ENCODE measurements at places on chromosomes 7 and 10.

DNA sequence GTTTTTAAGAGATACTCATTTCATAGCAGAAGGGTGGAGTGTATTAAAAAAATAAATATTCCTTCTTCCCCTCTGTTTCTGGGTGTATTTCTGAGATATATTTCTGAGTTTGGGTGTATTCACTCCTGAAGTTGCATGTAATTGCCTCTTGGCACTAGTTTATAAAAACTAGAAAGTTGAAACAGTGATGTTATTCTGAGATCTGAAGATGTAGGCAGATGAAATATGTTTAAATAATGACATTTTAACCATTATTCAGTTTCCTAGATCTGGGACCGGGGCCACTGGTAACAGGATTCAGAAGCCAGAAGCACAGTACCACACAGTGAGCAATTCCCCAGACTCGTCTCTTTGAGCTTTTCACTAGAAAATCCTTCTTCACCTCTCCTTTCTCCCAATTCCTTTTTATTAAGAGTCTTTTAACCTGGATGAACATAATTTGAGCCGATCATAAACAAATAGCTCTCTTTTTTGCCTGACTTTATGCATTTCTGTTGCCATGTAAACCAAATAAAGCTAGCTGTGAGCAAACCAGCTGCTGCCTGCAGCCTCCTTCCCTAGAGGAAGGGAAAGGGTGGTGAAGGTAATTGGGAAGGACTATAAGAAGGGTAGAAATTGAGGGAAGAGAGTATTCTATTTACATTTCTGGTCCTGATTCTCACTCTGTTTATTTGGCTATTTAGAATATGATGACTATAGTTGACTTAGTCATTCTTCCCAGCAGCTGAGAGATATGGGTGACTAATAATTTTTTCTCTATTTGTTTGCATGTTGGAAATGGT, 101.8 kb upstream of the STRIP2 start:
- DNase-seq, result no peak

- DNase-seq, result no peak
These were observed 220.5 kb upstream of the AOAH start for GRCh38 chr7:36944838-36945237.

DNA sequence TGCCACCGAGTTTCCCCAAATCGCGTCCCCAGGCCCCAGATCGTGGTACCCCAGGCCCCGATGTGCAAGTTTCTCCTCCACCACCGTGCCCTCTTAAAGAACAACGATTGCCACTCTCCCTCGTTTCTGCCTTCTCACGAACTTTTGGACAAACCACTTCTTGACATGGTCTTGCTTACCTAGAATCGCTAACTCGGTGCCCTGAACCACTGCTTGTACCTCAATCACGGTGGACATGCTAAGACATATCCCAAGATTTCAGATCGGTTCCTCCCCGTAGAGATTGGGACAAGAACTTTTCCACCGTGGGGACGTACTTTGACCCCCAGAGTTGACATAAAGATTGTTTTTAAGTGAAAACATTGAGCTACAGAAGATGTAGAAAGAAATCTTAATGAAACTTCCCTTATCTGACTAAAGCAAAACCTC, 477 bp upstream of the ZC3HAV1 start:
- DNase-seq, result no peak

DNA sequence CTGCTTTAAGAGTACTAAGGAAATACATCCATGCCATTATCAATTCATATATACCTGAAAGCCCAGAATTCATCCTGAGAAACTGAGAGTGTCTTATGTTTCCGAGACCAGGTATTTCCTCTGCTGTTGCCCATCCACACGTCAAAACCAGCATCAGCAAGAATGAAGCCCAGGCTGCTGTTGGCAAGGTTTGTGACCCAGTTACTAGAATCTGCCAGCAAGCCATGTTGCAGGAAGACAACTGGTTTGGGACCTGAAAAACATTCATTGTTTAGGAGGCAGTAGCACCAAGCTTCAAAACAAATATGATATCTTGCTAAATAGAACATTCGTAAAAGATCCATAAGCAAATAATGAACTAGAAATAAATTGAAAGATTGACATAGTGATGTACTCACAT, 21.0 kb upstream of the CH25H start:
- no peak for DNase-seq

- no peak for DNase-seq
These were observed 24.3 kb upstream of the NKX6-2 start for GRCh38 chr10:132810141-132810806.

GRCh38 chr10:6061056-6061455, 1.1 kb downstream of the IL2RA start:
- no peak for DNase-seq

DNA sequence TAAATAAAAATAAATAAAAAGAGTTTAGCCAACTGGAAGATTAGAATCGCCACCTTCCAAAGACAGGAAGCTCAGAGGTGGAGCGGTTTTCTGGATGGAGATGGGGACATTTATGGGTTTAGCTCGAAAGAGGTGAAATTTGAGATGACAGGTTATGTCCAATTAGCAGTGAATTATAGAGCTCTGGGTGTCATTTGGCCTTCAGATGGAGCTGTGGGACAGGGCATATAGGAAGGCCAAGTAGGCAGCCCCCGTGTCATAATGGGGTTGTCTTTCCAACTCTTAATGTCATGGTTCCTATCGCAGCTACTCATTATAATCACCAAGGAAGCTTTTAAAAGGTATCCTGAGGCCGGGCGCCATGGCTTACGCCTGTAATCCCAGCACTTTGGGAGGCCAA, 21.0 kb upstream of the EEPD1 start:
- no peak for DNase-seq

DNA sequence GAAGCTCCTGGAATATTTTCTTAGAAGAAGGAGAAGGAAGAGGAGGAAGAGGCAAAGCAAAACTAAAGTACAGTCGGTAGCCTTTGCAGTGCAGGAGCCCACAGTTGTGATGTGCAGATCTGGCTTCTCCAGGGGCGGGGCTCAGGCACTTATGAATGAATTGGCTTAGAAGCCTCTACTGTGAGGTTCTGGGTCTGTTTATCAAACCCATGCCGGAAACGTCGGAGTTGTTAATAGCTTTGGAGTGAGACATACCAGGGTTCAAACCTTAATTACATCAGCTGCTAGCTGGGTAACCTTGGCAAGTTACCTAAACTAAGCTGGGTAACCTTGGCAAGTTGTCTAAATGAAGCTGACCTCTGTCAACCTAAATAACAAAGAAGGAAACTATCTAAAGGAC, 89.3 kb upstream of the PITRM1 start:
- DNase-seq, result no peak

DNA sequence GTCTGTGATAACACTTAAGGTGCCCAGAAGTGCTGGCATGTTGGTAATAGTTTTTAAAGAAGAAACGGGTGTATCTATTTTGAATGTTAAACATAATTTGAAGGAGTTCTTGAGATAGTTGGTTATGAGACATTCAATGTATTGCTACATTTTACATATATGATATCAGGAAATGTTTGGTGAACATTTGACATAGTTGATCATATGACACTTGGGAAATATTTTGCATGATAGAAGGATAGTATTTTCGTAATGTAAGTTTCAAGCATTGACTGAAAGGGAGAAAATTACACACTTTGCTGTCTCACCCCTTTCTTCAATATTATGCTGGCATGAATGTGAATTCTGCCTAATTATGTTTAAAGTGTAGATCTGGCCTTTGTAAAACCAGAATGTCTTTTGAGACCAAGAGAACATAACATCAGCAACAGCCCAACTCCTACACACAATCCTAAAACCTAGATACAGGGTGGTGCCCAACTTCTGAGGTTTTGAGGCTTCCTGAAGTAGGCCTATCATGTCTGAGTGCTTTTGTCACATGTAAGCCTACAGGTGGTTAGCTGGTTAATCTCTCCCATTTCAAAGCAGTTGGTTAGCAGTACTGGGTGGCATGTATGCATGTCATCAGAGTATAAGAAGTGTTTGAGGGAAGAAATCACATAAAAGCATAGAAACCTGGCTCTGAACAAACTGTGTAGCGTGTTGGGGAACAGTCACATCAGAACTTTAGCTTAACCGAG, 2.1 kb downstream of the ADD3 start:
- DNase-seq, result no peak

DNA sequence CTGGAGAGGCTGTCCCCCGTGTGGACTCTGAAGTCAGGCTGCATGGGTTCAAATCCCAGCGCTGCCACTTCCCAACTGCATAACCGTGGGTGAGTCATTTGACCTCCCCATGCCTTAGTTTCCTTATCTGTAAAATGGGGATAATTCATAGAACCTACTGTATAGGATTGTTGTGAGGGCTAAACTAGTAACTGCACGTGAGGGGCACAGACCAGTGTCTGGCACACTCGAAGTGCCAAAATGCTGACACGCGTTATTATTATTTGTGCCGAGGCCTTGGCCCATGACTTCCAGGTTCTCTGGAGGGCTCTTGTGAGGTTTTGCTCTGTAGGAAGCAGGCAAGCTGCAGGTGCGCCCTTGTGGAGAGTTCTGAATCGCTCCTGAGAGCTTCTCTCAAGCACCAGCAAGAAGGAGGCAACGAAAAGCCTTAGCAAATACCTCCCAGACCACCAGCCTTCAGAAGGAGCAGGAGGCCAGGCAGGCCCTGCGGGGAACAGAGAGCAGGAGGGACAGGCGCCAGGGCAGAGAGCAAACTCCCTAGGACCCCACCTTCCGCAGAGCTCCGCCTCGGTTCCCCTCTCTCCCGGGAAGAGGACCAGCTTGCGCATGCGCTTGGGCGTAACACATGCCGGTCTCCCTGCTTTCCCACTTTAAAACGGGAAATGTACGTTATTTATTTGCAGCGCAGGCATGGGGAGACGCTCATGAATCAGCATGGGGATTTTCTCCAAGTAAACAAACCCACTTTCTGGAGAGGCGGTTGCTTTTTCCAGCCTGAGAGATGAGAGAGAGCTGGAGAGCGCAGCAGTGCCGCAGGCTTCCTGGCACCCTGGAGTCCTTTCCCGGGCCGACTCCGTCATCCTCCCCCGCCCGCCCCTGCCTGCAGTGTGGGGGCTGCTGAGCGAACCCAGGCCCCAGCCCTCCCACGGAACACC, 39.6 kb downstream of the SORCS3 start:
- no peak for DNase-seq

GRCh38 chr10:45580371-45581215, 92.0 kb downstream of the ZFAND4 start:
- no peak for DNase-seq

DNA sequence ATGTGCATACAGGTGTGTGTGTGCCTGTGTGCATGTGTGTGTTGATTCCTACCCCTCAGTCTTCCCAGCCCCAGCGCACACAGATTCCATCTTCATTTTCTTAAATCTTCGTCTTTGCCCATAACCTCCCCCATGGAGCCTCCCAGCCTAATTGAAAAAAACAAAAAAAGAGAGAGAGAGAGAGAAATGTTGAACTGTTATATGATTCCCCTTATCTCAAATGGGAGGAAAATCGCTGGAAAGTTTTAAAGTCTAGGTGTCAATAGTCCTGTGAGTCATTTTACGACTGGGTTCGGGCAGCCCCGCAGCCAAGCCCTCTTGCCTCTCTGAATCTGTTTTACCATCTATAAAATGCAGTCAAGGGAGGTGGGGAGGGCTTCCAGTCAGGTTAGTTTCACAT, 60.9 kb downstream of the SPOCK2 start:
- no peak for DNase-seq

- DNase-seq, result no peak
These were observed 903.8 kb downstream of the TYW1 start for GRCh38 chr7:67900456-67900855.

GRCh38 chr10:126147866-126148587, 240.2 kb downstream of the ADAM12 start:
- DNase-seq, result no peak

- no peak for DNase-seq
These were observed 51.9 kb downstream of the CCNY start for GRCh38 chr10:35388197-35388596.

DNA sequence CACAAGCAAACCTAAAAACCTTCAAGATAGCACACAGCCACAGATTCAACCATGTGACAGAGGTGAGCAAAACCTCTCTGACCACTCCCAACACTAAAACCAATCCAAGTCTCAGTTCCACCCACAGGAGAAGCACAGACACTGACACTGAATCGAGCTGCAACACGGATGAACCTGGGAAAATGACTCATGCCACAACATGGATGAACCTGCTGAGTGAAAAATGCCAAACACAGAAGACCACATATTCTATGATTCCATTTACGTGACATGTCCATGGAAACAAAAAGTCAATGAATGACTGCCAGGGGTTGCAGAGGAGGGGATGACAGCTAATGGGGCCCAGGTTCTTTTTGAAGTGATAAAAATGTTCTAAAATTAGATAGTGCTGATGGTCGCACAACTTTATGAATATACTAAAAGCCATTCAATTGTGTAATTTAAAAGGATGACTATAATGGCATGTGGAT, 22.0 kb downstream of the CYTH3 start:
- DNase-seq, result peak; percentile 21

DNA sequence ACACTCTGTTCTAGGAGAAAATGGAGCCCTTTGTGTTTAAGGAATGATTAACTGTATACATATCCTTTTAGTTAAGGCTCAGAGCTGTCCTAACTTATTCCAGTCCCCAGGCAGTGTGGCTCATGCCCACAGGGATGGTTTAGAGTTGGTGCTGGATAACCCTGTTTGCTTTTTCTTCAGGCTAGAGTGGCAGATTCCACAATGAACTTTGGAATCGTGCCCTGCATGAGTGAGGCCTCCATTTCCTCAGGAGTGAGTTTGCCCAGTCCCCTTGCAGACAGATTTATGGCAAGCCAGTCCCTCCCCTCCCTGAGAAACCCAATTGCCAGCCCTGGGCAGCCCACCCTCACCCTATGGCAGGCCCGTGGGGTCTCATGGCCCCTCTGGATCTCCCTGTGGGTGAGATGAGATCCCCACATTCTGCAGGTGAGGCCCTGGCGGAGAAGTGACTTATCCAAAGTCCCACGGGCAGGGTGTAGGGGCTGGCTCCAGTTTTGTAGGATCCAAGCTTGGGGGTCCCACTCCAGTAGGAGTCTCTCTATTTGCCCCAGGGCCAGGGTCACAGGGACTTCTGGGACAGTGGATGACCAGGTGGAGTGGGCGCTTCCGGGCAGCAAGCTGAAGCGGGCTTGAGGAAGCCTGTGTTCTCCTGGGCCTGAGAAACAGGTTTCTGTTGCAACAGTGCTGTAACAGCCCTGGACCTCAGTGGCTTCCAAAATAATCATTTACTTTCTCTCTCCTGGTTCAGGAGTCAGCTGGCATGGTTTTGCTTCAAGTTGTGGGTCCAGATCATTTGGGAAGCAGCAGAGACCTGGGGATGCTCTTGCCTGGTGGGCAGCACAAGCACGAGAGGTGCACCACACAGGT, 9.0 kb upstream of the COMTD1 start:
- DNase-seq, result no peak

DNA sequence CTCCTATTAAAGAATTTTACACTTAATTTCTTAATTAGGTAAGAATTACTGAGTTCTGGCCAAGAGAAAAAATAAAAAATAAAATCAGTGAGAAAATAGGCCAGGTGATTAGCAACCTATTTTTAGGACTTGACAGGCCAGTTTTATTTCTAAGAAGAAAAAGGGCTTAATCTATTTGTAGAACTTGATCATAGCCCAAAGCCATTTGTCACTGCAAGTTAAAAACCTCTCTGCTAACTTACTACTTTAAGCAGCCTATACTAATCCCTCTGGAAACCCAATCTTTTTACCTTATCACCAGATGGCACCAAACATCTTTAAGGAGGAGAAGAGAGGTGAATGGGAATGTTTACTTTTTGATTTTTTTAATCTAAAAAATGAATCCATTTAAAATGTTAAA, 222.1 kb upstream of the RHOBTB1 start:
- no peak for DNase-seq

GRCh38 chr7:1586827-1587705, 17.2 kb upstream of the PSMG3 start:
- no peak for DNase-seq
